NCI-H460 (cell line): ENCODE measurements at places on chromosomes 6 and 20. TPM values are rescaled to one million over a fixed set of nuclear protein-coding genes. Genes with fewer than 3 reads are reported as not detected.

The CPNE5 gene
- total RNA-seq, result 0.07 and 0.63 TPM in 2 replicates

The SAMD5 gene
- 11.5 and 12.7 TPM in 2 replicates for total RNA-seq

The CST2 gene
- 0.78 TPM in 1 of 2 replicates, not detected in the other for total RNA-seq

DNA sequence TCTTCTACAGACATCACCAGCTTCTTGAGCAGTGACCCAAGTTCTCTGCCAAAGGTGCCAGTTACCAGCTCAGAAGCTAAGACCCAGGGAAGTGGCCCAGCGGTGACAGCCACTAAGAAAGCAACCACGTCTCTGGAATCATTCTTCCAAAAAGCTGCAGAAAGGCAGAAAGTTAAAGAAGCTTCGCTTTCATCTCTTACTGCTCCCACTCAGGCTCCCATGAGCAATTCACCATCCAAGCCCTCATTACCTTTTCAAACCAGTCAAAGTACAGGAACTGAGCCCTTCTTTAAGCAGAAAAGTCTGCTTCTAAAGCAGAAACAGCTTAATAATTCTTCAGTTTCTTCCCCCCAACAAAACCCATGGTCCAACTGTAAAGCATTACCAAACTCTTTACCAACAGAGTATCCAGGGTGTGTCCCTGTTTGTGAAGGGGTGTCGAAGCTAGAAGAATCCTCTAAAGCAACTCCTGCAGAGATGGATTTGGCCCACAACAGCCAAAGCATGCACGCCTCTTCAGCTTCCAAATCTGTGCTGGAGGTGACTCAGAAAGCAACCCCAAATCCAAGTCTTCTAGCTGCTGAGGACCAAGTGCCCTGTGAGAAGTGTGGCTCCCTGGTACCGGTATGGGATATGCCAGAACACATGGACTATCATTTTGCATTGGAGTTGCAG is 15.2 kb downstream of the GTPBP2 start:
- DNase-seq, result no peak
